T-helper 9 cell (primary cell): ENCODE measurements at places on chromosomes 7 and 10.

- DNase-seq = peak; percentile 17
Measured at GRCh38 chr7:44046321-44047061, 2.0 kb downstream of the DBNL start.

DNA sequence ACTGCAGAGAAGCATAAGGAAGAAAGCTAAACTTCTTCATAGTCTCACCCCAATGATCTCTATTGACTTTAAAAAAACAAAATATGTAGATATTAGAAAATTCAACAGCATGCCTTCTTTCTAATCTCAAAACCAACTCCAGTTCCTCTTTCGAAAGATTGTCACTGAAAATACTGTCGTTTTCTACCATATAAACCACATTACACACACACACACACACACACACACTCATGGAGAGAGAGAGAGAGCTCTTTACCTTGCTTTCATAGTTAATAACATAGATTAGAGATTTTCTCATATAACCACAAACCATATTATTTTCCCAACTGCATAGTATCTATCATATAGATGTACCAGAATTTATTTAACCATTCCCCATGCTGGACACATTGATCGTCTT is 296.2 kb upstream of the MGMT start:
- no peak for DNase-seq

DNA sequence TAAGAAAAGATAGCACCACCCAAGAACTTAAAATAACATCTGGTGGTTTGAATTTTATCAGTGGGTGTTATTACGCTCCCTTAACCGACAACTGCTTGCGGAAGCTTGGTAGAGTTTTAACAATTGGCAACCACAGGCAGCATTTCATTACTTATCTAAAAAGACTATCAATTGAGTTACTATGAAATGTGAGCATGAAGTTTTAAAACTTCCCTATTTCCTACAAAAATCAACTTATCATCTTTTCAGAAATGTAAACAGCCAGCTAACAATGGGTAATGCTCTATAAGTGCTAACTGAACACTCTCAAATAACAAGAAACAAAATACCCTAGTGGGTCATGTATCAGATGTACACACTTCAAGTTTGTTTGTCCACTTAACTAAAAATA is 68.8 kb downstream of the OSBPL3 start:
- DNase-seq = no peak

DNA sequence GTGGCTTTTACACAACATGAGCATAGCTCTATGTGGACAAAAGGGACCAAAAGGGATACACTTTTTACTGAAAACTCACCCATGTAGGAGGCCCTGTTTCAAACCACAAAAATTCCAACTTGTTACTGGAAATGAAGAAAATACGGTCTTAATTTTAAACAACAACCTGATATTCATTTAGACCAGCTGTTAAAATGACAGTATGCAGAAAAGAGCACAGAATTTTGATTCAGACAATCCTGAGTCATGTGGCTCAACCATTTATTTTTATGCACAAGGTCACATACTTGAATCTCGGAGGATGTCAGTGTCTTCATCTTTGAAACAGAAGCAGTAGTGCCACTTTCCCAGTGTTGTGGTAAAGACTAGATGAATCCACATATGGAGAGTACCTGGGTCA is 426.5 kb upstream of the NFE2L3 start:
- no peak for DNase-seq

- peak; percentile 18 for DNase-seq
Measured at GRCh38 chr7:815284-816216, 16.7 kb upstream of the SUN1 start.

GRCh38 chr10:33963729-33964128 is 629.3 kb upstream of the NRP1 start:
- no peak for DNase-seq

DNA sequence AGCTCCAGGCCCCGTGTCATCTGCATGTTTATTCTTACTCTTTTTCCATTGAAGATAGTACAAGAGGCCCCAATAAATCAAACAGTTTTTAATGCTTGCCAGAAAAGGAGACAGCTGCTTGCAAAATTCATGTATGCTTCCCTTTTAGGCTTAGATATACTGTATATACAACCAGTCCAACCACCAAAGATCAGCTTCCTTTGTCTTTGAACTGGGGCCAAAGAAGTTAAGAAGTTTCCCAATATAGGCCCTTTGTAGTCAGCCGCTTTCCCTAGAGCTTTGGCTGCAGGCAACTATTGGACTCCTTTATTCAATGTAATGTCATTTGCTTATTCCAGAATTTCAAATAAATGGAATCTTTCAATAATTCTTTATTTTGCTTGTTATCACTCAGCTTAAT is 1395.0 kb downstream of the GATA3 start:
- no peak for DNase-seq

- no peak for DNase-seq
Measured at GRCh38 chr7:36159618-36160017, 6.6 kb downstream of the EEPD1 start.

GRCh38 chr10:44960482-44961229 is 1.1 kb downstream of the RASSF4 start:
- DNase-seq = no peak

GRCh38 chr7:47536661-47537611 is 45.0 kb downstream of the TNS3 start:
- DNase-seq = no peak

- DNase-seq = no peak
Measured at GRCh38 chr10:63760034-63760707, 239.0 kb downstream of the REEP3 start.

- no peak for DNase-seq
Measured at GRCh38 chr7:113945018-113945938, 26.5 kb upstream of the PPP1R3A start.

DNA sequence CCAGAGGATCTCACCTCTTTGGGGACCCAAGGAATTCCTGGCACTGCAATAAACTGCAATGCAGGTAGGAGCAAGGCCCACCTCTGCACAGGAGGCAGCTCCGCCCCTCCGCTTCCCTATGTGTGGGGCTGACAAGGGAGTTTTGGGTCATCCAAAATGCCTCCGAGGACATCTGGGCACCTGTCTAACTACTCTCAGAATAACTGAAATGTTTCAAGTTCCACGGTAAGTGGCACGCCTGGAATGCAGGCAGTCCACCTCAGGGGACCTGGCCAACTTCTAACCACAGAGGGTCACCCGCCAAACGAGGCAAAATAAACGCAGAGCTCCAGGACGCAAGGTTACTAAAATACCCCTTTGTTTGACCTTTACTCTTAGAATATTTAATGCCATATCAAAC is 102.5 kb downstream of the FGFR2 start:
- no peak for DNase-seq

DNA sequence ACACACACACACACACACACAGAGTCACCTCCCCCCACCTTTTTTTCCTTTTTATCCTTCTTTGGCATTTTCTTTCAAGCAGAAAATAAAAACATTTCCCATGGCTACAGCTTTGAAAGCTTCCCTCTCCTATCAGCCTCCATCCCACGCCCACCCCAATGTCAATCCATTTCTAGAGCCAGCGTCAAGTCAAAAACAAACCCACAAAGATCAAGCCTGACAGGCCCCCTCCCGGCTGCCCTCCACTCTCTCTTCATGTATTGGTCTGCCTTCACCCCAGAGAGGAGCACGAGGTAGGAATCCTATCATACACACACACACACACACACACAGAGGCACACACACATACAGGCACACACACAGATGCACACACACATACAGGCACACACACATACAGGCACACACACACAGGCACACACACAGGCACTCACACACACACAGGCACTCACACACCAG is 8.0 kb upstream of the TNRC18 start:
- DNase-seq = no peak

DNA sequence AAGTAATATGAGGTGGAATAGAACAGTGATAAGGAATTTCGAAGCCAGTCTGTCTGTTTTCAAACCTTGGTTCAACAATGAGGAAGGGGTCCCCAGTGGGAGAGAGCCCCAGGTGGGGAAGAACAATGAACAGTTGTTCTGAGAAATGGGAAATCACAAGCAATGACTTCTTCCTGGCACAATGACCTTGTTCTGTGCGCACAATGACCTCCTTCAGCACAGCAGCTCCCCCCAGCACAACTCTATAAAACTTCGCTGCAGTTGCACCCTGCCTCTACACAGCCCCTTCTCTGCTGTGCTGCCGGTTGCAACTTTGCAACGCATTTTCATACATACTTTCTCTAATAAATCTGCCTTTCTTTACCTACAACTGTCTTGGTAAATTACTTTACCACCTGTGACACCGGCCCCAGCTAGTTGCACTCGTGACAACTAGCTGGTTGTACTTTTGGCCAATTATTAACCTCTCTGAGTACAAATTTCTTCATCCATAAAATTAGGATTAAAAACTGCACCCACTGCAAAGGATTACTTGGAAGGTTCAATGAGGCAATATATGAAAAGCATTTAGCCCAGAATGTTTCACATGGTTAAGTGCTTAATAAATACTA is 40.5 kb downstream of the ASB4 start:
- no peak for DNase-seq

DNA sequence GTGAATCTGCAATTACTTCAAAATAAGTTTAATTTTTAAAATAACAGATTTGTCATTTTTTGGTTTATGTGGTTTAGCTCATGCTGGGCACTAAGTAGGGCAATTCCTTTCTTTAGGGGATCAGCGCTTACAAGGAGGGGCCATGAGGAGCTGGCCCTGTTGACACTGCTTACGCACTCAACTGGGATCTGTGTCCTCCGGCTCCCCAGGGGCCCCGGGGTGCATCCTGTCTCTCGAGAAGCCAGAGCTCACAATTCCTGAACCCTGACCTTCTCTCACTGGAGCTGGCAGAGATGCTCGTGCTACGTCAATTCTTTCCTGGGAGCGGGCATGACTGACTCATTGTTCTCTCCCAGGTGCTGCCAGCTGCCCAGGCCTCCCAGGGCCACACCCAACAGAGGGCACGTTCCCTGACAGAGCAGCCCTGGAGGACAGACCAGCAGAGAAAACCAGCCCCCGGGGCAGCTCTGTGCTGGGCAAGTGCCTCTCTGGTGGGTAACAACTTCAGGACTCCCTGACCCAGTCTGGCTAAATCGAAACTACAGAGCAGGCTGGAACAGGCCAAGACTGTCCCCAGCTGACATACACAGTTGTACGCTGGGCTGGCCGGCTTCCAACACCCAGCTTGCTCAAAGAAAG is 36.8 kb downstream of the CTBP2 start:
- DNase-seq = no peak

GRCh38 chr7:149638566-149639320 is 134.6 kb downstream of the ZNF467 start:
- no peak for DNase-seq

GRCh38 chr7:127840226-127840951 is 188.4 kb downstream of the SND1 start:
- DNase-seq = no peak

DNA sequence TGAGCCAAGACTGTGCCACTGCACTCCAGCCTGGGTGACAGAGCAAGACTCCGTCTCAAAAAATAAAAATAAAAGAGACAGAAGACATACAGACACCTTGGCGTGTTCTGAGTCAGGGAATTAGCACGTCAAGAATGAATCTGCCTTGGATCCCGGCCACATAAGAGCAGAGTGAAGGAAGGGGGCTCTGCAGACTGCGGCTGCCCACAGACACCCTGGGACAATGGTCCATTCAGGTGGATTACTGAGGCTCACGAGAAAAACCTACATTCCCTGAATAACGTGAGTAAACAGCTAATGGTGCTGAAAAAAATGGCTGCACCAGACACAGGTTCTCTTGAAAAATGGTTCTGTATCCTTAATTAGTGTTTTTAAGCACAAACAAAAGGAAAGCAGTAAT is 100.1 kb upstream of the FGFR2 start:
- DNase-seq = no peak

- DNase-seq = peak; percentile 19
Measured at GRCh38 chr10:129888784-129889616, 75.1 kb downstream of the EBF3 start.

GRCh38 chr10:113457408-113457807 is 95.4 kb upstream of the HABP2 start:
- DNase-seq = no peak

DNA sequence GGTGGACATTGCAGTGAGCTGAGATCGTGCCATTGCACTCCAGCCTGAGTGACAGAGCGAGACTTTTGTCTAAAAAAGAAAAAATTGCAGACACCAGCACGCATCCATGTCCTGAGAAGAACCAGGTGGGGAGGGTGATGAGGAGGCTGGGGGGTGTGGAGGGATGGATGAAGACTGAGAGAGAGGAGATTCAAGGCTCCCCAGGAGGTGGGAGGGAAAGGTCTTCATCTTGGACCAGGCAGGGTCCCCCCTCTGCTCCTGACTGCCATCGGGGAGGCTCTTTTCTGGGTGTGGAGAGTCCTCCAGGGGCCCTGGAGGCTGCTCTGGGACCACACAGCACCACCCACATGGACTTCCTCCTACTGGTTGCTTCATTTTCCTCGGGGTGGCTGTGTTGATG is 1.5 kb downstream of the SCART1 start:
- DNase-seq = no peak

GRCh38 chr10:59880019-59880717 is 26.2 kb downstream of the CCDC6 start:
- DNase-seq = no peak

DNA sequence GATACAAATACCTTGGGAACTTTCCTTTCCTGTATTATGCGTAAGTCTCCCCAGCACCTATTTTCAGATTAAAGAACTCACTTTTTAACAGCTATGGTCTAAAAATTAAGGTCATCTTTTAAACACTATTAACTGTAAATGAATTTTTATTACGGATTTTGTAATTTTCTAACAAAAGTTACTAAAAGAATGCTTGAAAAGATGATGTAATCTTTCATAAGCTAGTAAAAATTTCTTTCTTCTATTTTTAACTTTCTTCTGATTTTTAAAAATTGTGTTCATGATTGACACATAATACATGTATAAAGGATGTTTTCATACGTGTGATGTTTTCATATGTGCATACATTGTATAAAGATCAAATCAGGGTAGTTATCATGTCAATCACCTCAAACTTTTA is 291.2 kb upstream of the MBL2 start:
- DNase-seq = no peak

- no peak for DNase-seq
Measured at GRCh38 chr7:24764011-24764410, 6.7 kb upstream of the GSDME start.

DNA sequence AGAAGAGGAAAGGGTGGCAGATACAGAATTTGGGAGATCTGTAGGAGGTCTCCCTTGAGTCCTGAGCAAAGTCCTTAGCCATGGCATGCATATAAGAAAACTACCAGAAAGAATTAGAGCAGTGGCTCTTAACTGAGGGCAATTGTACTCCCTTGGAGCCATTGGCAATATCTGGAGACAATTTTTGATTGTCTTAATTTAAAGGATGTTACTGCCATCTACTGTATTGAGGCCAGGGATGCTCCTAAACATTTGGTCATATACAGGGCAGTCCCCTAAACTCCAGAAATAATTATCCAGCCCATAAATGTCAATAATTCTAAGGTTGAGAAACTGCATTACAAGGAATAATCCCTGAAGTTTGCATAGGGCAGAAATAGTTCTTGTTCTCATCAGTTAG is 136.4 kb upstream of the ODAD2 start:
- no peak for DNase-seq
